DMS53 (cell line): ENCODE measurements at places on chromosomes 6 and 20.

- DNase-seq: no peak
Measured at GRCh38 chr20:42181064-42181463, 562.9 kb upstream of the CHD6 start.

DNA sequence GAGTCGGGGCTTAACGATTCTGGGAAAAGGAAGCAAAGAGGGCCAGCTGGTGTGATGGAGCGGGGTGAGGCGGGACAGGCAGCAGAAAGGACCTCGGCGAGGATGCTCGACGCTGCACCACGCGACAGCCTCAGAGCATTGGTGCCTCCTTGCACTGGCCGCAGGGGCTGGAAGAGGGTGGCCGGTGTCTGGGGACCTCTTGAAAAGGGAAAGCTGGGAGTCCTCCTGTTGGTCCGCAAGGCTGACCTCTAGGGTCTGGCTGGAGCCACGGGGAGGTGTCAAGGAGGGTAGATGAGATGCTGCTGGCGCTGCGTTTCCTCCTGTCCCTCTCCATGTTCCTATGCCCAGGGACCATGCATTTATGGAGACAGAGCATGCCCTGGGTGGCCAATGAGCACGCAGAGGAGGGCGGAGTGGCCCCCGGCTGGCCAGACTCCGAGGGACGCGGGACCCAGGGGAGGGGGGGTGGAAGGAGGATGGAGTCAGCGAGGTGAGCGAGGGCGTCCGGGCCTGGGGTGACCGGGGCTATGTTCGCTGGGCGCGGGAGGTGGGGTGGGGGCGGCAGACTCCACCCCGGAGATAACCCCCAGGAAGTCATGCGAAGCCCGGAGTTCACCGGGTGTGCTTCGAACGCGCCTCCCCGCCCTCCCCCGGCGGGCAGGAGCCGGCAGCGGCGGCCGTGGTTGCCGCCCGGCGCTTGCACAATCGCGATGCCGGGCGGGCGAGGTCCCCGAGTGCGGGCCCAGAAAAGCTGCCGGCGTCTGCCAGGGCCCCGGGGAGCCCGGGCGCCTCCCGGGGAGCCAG, at the start of gene CYP24A1:
Gene CYP24A1 (minus strand): TSS at position 334 of the 804 bp plus-strand sequence. CDS start 407 bp downstream, outside the sequence.
- DNase-seq: peak; percentile 70

GRCh38 chr6:156844089-156844488, 66.9 kb downstream of the ARID1B start:
- DNase-seq: no peak

DNA sequence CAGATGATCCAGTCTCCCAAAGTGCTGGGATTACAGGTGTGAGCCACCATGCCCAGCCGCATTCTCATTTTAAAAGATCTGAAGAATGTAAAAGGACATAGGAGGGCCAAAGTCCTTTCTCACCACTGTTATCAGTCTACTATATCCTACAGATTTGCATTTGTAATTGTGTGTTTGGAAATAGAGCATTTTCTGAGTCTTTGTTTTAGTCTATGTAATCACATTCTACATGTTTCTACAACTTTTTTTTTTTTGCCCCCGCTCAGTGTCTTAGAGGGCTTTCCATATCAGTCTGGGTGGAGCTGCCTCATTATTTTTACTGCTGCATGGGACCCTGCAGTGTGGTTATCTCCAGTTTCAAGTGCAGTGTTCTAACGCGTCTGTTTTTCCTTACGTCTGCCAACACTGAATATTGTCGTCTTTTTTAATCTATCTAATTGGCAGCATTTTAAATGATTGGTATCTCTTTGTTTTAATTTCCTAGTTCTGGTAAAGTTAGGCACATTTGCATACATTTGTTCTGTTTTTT, 7.8 kb downstream of the CUL9 start:
- no peak for DNase-seq

DNA sequence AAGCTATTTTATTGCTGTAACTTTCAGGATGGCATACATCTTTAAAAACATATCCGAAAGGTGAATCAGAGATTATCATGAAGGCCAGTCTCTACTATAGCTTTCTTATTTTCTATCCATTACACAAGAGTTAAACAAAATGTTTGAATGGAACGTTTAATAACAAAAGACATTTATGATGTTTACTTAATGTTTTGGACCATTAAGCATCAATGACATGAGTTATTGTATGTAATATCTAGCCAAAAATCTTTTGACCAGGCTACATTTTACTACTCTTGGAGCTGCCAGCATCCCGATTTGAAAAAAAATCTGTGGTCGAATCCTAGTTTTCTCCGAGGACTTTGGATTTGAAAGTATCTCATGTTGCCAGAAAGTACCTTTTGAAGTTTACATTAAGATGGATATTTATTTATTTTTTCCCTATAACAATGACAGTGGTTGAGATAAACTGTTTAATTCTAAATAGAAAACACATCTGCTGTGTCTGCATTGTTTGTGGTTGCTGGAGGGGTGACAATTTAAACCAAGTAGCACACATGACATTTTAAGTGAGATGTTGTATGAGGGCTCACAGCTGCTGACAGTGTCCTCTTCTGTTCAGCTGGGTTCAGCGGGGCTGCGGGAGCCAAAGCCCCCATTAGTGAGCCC, 293.7 kb upstream of the TCF21 start:
- no peak for DNase-seq

GRCh38 chr6:117393045-117393444, 32.7 kb downstream of the ROS1 start:
- DNase-seq: no peak

- no peak for DNase-seq
Measured at GRCh38 chr6:145886228-145886956, 71.8 kb upstream of the FBXO30 start.

DNA sequence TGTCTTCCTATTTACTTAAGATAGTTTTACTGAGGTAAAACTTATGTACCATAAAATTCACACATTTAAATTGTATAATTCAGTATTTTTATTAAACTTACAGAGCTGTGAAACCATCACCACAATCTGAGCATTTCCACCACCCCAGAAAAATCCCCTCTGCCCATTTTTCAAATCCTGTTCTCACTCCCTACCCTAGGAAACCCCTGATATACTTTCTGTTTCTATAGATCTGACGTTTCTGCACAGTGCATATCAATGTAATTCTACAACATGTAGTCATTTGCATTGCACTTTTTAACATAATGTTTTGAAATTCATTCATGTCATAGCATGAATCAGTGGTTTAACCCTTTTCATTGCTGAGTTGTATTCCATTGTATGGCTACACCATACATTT, 96.7 kb upstream of the OPRM1 start:
- DNase-seq: no peak

- DNase-seq: no peak
Measured at GRCh38 chr6:155274106-155274505, 10.3 kb downstream of the CLDN20 start.

- DNase-seq: no peak
Measured at GRCh38 chr6:89927791-89928550, 33.7 kb downstream of the GJA10 start.

DNA sequence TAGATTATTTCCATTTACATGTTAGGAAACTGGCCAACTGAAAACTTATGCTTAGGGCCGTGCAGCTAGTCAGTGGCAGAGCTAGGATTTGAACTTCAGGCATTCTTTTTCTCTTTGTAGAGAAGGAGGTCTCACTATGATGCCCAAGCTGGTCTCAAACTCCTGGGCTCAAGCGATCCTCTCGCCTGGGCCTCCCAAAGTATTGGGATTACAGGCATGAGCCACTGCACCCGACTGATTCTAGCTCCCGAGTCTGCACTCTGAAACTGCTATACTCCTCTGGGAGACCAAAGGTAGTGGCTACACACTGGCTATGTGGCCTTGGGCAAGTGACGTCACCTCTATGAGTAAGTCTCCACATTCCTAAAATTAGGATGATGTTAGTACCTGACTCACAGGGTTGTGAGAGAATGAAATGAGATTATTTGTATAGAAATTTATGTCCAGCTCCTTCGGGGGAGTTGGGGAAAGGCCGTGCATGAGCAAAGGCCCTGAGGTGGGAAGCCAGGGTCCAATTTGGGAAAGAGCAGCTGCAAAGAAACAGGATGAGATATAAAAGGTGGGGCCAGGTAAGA, 6.4 kb downstream of the PLTP start:
- no peak for DNase-seq

GRCh38 chr6:111297776-111298175, 185.2 kb downstream of the REV3L start:
- DNase-seq: no peak

DNA sequence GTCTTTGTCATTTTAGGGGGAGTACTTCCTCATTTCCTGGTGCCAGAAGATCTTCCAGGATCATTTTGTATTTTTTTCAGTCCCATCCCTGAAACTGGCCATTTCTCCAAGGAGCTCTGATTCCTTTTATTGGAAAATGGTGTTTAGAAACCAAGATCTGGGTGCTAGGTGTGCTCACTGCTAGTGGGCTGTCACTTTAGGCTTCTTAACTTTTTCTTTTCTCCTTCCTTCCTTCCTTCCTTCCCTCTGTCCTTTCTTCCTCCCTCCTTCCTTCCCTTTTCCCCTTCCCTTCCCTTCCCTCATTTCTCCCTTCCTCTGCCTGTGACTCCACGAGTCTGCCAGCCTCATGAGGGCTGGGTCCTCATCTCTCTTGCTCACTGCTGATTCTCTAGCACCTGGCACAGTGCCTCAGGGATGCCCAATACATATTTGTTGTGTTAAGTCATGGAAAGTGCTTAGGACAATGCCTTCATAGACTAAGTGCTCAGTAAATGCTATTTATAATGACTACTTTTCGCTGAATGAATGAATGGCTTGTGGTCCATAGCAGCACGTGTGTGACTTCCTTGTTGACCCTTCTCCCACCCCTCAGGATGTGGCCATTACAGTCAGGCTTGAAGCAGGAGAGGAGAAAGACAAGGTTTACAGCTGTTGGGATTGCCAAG, 36.9 kb downstream of the APCDD1L start:
- no peak for DNase-seq

DNA sequence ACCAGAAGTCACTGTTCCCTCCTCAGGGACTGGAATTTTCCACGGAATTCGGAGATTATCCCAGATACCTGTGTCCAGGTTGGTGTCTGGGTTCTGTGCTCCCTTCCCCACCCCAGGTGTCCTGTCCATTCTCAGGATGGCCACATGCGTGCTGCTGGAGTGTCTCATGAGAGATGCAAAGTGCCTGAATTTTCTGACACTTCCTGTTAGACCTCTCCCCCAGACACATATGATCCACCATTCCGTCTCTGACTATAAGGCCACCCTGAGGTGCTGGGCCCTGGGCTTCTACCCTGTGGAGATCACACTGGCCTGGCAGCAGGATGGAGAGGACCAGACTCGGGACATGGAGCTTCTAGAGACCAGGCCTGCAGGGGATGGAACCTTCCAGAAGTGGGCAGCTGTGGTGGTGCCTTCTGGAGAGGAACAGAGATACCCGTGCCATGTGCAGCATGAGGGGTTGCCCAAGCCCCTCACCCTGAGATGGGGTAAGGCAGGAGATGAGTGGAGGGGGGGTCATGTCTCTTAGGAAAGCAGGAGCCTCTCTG, 14.4 kb upstream of the HLA-A start:
- no peak for DNase-seq

DNA sequence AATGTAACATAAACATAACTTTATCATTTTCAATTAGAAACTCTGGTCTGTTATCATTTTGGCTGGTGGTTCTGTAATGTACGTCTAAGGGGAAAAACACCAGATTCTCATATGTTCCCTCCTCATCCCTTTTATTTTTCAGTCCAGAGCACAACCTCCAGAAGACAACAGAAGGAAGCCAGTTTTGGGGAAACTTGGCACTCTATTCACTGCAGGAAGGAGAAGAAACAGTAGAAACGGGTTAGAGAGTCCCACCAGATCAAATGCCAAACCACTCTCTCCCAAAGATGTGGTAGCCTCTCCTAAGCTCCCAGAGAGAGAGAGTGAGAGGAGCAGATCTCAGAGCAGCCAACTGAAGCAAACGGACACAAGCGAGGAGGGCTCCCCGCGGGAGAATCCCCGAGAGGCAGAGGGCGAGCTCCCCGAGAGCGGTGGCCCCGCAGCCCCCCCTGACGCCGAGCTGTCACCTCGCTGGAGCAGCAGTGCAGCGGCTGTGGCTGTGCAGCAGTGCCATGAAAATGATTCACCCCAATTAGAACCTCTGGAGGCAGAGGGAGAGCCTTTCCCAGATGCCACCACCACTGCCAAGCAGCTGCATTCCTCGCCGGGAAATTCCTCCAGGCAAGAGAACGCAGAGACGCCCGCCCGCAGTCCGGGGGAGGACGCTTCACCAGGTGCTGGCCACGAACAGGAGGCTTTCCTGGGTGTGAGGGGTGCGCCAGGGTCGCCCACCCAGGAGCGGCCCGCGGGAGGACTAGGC, 117.8 kb downstream of the RTN4IP1 start:
- peak; percentile 52 for DNase-seq

GRCh38 chr20:34573541-34574300, 15.2 kb downstream of the MAP1LC3A start:
- DNase-seq: no peak
